ENCODE measurements at places on chromosomes 3 and 15.

DNA sequence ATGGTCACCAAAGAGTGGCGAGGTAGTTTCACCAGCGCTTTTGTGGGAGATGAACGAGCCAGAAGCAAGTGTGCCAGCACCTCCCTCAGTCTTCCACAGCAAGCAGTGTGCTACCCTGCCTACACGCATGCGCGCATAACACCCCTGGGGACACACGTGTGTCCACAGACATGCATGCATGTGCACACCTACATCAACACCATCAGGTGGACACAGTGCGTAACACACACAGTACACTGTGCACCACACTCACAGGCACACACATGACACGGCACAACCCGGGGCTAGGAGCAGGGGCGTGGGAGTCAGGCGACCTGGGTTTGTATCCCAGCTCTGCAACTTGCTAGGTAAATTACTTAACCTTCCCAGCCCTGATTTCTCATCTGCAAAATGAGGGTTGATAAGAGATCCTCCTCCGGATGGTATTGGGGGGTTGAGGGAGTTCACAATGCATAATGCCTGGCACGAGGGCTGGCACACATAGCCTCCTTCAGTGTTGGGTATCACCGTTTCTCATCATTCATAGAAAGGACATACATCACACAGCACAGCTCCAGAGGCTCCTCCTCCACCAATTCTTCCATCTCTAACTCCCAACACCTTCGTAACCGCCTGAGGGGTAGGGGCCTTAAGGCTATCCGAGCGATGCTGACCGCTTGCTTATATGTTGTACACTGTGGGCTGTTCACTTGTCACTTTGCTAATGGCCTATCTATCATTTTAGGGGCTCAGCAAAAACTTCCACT, 174.9 kb downstream of the SMAD6 start:
- DNase-seq: no peak

DNA sequence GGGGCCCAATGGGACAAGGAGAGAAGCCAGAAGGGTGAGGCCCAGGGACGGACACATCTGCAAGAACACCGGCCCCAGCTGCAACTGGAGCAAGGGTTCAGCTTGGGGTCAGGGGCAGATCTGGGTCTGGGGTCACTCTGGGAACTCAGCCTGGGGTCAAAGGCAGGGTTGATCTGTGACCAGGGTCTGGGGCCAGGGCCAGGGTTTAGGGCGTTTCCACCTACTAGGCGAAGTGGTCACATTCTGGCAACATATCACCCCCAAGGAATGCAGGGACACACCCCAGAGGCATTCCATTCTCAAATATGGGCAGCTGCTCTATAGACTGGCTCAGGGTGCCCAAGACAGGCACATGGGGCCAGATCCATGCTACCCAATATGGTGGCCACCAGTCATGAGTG, 9.0 kb downstream of the UROC1 start:
- DNase-seq: no peak

- peak; percentile 62 for DNase-seq
Measured at GRCh38 chr3:50503504-50504342, at the start of gene CACNA2D2. TSS of gene CACNA2D2 (minus strand) at chr3:50503634. CDS start at chr3:50503423, 211 bp downstream.

DNA sequence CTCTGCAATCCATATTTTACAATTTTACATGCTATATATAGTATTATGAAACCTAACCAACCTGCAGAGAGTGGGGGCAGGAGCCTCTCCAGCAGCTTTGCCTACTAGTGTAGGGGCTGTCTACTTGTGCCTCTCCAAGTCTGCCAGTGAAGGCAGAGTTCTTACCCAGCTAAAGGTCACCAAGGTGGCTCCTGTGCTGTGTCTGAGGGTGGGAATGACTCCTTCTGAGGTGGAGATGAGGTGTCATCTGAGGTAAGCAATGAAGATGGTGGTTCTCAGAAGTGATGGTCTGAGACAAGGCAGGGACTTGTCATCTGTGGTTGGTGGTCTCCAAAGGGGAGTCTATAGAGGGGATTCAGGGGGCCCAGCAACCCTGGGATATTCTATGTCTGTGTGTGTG, 47.5 kb downstream of the SACM1L start:
- no peak for DNase-seq

DNA sequence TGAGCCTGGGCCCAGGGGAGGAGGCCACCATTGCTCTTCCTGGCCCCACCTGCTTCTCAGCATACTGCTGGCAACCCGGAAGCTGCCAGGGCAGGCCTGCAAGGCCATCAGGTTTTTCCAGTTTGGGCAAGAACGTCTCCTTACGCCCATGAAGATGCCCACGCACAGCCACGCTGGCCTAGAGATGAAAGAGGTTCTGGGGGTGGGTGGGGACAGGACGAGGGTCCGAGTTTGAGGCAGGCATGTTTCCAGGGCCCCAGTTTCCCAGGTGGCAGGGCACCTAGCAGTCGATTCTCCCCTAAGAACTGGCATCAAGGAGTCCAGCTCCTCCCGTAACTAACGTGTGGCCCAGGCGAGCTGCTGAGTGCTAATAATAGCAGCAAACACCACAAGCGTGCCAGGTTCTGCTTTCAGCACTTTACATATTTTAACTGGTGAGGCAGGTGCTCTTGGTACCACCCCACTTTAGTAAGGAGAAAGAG, 45.8 kb downstream of the ZNF710 start:
- DNase-seq: no peak

GRCh38 chr3:111080413-111080812, 8.8 kb downstream of the NECTIN3 start:
- DNase-seq: no peak

DNA sequence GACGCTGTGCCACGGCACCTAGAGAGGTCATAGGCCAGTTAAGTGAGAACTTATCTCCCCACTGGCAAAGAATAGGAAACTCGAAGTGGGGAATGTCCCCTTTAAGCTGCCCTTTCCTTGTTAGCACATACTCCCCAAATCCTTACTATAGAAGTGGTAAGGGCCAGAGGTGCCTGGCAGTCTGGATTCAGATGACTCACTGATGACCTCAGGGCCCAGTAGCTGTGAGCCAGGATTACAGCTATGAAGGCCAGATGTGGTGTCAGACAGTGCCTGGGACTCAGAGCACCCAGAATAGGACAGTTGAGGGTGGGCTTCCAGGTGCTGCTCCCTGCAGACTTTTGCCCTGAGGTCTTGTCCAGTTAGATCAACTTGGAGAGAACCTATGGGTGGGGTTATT, 37.7 kb downstream of the PDIA5 start:
- DNase-seq: no peak

- no peak for DNase-seq
Measured at GRCh38 chr3:62214850-62215249, 158.5 kb downstream of the FEZF2 start.

- DNase-seq: no peak
Measured at GRCh38 chr3:153215966-153216365, 53.9 kb downstream of the RAP2B start.

- no peak for DNase-seq
Measured at GRCh38 chr3:65734382-65734781, 304.3 kb downstream of the MAGI1 start.

Data from endothelial cell (in vitro differentiated cells).